ENCODE measurements at places on chromosomes 7 and 10.
A peak's percentile ranks its signal among the peaks of the same experiment; 100 is the strongest.

DNA sequence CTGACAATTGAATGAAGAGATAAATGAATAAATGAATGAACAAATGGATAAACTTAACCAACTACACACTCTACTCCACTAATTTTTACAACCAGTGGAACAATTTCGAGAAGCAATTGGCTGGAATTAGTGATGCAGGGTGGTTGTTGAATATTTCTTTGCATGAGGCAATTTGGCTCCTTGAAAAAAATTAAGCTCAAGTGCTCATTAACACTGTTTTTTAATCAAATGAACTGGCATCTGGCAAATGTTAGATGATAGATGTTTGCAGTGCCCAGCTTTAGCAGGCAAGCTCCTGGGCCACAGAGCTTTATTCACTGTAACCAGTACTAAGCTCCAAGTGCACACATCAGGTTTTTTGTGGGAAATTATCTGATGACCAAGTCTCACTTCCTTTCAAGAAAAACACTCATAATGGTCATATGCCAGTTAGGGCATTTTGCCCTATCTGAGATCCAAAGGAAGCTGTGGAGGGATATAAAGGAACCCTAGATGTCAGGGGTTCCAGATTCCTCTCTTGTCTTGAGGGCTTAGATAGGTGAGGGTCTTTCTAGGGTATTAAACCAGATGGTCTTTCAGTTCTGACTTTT, 16.4 kb upstream of the ADD3 start:
- no peak for DNase-seq

DNA sequence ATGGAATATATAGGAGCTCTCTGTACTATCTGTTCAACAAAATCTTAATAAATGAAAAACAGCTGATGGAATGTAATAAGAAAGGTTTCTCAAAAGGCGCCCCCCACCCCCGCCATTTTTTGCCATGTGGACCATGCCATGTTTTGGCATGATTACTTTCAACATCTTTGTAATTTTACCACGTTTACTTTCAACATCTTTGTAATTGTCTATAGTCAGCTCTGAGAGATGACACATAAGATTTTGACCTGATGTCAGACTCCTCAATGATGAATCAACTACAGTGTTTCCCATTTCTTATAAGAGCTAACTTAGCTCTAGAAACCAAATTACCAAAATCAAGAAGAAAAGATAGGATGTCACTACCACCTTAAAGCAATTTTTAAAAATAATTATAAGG, 144.9 kb upstream of the AHR start:
- no peak for DNase-seq

GRCh38 chr7:129771928-129772479, 160.5 kb downstream of the NRF1 start:
- DNase-seq: no peak

- peak; percentile 38 for DNase-seq
Measured at GRCh38 chr10:36048236-36048635, 406.1 kb upstream of the FZD8 start.

- DNase-seq: no peak
Measured at GRCh38 chr10:78643513-78643912, 425.3 kb upstream of the ZMIZ1 start.

DNA sequence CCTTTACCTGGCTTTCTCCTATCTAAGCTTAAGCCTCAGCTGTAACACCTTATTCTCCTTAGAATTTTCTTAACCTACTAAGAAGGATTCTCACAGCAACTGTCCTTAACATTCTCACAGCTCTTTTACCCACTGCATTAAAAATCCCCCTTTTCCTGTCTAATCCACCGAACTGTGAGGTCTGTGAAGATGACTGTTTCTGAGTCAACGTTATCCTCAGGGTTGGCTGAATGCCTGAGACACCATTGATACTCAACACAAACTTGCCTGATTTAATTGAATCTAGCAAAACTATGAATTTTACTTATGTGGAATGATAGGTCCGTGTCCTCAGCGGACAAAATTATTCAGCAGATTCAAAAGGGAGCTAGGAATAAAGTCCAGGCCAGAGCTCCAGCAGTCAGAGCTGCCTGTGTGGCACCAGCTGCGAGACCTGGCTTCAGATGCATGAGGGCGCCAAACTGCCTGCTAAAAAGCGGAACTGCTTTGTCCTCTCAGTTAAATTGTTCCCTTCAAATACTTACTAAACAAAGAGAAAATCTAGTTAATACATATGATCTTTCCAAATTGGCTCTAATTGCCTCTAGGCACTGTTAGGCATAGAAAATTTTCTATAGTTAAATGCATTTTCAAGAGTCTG, 33.4 kb upstream of the VWDE start:
- peak; percentile 63 for DNase-seq

GRCh38 chr7:139075031-139075652, 34.4 kb downstream of the ZC3HAV1 start:
- DNase-seq: peak; percentile 90

DNA sequence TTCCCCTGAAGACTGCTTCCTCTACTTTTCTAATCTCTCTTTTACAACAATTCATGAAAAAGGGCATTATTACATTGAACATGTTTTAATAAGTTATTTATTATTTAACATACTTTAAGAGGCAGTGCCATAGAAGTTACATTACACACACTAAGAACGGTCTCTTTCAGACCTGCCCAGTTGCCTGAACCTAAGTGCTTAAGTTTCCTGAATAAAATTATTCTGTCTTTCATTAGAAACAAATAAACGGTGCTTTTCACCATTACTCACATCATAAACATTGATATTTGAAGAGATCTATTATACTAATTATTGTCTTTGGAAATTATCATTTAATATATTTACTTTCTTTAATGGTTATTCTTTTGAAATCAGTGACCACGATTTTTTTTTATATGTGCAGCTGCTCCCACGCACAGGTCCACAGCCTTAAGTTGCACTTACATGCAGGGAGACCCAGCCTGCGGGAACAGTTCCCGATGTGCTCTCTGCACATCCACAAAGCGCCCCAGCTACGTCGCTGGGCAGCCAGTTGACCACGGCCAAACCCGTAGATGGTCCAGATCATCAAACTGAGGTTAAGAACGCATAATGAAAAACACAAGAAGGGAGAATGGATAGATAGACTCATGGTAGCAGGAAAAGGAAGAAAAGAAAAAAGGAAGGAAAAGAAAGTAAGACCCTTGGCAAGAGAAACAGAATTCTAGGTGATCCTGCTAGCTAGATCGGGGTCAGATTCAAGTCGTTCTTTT, 437.0 kb upstream of the MGMT start:
- no peak for DNase-seq

GRCh38 chr7:117780832-117781231, 92.4 kb downstream of the CTTNBP2 start:
- DNase-seq: peak; percentile 8

GRCh38 chr7:152395112-152395511, 40.7 kb downstream of the KMT2C start:
- DNase-seq: peak; percentile 24

GRCh38 chr10:87053111-87053510, 33.0 kb downstream of the FAM25A start:
- peak; percentile 44 for DNase-seq

- peak; percentile 52 for DNase-seq
Measured at GRCh38 chr7:4791738-4792536, 16.5 kb downstream of the AP5Z1 start.

- DNase-seq: peak; percentile 34
Measured at GRCh38 chr10:1050145-1050544, 1.2 kb upstream of the IDI1 start.

DNA sequence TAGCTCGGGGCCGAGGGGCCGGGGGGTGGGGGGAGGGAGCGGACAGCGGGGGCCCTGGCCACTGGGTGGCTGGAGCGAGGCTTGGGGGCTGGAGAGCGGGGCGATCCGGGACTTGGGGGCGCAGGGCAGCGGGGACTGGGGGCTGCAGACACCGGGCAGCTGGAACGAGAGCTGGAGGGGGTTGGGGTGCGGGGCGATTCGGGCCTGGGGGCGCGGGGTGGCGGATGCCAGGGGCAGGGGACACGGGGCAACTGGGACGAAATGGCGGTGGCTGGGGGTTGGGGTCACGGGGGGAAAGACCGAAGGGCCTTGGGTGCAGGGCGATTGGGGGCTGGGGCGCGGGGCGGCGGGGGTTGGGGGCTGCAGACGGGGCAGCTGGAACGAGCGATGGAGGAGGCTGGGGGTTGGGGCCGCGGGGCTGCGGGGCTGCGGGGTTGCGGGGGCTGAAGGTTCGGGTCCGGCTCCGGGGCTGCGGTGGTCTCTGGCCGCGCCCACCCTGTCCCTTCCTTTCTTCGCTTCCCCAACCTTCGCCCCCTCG, 590 bp downstream of the COL26A1 start:
- no peak for DNase-seq

DNA sequence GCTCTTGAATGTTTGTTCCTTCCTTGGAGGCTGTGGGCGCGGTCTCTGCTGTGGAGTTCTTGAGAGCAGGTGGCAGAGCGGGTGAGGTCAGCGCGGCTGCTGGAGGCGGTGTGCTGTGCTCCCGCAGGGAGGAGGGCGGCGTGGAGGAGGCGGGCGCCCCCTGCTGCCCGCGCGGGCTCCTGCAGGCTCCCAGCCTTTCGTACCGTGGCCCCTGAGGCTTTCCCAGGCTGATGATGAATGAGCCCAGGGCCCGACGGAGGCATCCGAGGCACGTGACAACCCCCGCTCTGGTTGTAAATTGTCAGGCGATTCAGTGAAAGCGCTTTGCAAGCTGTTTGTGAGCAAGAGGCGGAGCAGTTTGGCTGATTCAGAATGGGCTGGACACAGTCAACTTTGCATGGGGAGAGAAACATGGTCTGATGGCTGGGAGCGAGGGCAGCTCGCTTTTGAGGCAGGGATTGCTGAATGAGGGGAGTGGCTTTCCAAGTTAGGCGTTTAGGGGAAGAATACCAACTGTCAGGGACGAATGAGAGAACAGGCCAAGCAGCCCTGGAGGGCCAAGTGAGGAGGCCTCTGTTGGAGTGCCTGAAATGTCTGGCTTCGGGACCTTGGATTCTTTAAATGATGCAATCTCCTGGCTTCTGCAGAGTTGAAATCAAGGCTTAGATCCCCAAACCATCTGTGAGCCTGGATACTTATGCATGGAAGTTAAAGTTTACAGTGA, 46.6 kb downstream of the CDHR3 start:
- peak; percentile 95 for DNase-seq

DNA sequence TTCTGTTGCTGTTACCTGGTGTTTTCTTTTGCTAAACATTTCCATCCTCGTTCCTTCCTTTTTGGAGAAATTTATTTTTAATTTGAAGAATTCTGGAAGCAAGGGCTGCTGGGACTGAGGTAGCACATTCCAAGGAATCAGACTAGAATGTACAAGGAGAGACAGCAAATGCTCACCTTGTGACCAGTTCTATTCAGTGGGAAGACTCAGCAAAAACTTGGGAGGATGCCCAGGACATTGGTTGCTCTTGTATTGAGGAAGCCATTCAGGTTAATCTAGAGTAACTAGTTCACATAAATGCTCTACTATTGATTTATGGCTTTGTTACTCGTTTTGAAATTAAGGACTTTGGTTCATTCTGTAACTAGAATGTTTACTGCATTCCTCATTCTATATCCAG, 11.3 kb downstream of the PLCE1 start:
- no peak for DNase-seq

GRCh38 chr10:78178940-78179339, 145.3 kb downstream of the RPS24 start:
- DNase-seq: peak; percentile 28

GRCh38 chr7:148916186-148916585, 32.1 kb upstream of the EZH2 start:
- peak; percentile 80 for DNase-seq

- DNase-seq: no peak
Measured at GRCh38 chr10:43013065-43013464, 63.8 kb upstream of the RET start.

DNA sequence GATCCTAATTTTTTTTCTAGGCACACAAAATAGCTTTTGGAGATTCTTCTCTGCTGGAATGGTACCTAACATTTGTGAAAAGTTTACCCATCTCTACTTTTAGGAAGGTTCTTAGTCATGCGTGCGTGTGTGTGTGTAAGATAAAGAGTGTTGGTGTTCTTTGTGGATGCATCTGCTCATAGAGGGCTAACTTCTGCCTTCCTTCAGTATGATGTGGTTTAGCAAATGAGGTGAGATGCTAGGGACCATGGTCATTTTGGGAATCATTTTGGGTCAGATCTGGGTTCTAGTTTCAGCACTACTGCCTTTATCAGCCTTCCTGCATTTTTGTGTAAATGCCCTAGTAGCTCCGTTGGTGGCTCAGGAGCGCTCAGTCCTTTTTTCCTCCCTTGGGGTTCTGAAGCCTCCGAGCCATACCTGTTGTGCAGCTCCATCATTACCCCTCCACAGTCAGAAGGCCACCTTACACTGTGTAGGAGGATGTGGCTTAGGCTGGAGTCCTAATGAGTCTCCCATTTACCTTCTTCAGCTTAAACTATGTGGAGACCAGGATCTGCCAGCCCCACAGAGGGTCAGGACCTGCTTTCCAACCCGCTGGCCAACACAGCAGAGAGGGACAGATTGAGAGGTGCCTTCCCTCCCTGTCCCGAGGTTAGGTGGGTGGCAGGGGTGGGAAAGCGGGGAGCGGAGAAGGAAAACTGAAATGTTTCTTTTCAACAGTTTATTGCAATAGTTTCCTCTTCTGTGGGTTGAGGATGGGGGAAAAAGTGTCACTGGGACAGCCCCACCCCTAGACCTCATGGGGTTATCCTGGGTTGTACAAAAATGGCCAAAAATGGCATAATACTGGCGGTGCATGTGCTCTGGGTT, 31.2 kb downstream of the TSPAN14 start:
- no peak for DNase-seq

GRCh38 chr10:60277656-60278055, 112.0 kb downstream of the ANK3 start:
- DNase-seq: no peak

DNA sequence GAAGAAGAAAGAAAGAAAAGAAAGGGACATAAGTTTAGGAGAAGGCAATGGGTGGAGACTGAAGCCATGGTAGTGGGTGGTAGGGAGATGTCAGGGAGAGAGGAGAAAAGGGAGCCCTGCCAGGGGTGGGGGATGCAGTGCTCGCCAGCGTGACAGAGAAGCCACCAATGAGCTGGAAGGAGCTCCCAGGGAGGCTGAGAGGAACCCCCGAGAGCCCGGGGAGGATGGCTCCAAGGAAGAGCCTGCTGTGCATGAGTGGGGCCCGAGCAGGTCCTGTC, 141.2 kb upstream of the SHH start:
- DNase-seq: no peak

DNA sequence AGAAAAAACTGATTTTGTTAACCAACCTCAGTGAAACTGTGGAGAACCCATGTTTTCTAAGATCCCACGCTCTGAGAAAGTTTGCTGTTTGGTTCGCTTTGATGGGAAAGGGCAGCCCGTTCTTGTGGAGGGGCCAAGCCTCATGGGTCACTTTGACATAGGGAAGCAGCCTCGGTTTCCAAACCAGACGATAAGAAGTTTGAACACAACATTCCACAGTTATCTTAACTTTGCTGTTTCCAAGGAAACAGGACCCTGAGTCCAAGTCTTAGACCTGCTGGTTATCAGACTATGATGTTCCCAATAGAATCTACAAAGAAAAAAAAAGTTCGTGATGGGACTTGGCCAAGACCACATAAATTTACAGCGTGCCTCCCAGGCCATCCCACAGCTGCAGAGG, 182.3 kb downstream of the NRP1 start:
- no peak for DNase-seq

GRCh38 chr10:15344876-15345285, 26.2 kb downstream of the FAM171A1 start:
- peak; percentile 74 for DNase-seq
